ENCODE measurements at places on chromosomes 7 and 10. TPM values are rescaled to one million over a fixed set of nuclear protein-coding genes. Genes with fewer than 3 reads are reported as not detected.

The MTERF1 gene
- total RNA-seq = 11.5 TPM

The GIMAP5 gene
- total RNA-seq = 31.9 TPM

The NOD1 gene
- total RNA-seq = 42.9 TPM

The NPC1L1 gene
- total RNA-seq = 0.21 TPM

The DHX32 gene
- 31.9 TPM for total RNA-seq

The MORN4 gene
- 5.4 TPM for total RNA-seq

GRCh38 chr7:55490099-55490498 lies 82.2 kb downstream of the VOPP1 start:
- no peak for DNase-seq

GRCh38 chr10:96322275-96322674 lies 18.0 kb downstream of the DNTT start:
- no peak for DNase-seq

- peak; percentile 65 for DNase-seq
These were observed 131.0 kb downstream of the CXCL12 start for GRCh38 chr10:44253769-44254462.

GRCh38 chr10:11018432-11018841 lies 765 bp downstream of the CELF2 start:
- peak; percentile 48 for DNase-seq

DNA sequence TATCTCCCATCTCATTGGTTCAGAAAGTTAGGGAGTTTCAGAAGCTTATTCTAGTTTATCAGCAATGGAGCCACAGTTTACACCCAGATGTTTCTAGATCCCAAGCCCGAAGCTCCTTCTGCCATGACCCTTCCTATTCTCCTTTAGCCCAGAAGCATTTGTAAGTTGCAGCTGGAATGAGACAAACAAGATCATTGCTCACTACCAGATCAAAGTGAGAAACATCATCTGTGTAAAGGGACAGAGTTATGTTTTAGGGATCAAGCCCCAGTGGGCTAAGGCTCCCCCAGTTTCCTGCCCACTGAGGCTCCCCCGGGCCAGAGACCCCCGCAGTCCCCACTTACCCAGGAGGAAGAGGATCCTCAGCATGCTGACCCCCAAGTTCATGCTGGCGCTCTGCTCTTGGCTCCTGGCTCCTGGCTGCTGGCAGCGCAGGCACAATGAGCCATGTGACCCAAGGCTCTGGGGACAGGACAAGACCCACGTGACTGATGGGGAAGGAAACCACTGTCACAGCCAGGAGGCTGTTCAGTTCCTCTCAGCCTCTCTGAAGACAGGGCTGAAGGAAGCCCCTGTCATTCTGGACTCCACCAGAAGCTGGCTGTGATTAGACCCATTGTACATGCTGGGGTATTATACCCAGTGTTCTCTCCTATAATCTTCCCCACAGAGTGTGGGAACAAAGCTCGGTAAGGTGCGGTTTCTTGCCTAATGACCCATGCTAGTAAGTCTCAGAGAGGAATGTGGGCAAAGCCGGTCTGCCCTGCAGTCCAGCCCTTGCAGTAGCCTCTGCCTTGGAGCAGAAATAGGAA lies at the start of gene TMEM273:
Gene TMEM273 (minus strand): TSS at position 442 of the 812 bp plus-strand sequence. CDS start 55 bp downstream, at position 387.
- DNase-seq = peak; percentile 80

DNA sequence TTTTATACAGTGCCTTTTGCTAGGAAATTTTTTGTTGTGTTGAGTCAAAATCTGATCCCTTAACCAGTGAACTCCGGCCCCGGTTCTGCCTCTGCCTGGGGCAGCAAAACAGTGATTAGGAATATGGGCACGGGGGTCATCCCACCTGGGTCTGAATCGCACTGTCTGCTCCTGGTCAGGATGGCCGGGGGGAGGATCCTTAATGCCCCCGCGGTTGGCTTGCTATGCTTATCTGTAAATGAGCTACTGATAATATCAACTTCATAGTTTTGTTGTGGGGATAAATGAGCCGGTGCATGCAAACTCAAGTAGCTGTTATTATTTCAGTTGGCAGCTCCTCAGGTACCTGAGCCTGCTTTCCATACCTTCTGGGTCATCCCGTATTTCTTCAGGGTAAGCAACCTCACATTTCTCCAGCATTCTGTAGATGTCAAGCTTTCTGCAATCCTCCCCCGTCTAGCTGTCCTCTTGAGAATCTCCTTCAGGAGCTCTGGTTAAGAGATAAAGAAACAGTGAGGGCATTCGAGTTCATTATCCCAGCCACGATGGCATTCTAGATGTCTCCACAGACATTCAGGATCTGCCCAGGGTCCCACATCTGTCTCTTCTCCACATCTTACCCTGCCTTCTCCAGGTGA lies 592.2 kb downstream of the SDK1 start:
- no peak for DNase-seq

DNA sequence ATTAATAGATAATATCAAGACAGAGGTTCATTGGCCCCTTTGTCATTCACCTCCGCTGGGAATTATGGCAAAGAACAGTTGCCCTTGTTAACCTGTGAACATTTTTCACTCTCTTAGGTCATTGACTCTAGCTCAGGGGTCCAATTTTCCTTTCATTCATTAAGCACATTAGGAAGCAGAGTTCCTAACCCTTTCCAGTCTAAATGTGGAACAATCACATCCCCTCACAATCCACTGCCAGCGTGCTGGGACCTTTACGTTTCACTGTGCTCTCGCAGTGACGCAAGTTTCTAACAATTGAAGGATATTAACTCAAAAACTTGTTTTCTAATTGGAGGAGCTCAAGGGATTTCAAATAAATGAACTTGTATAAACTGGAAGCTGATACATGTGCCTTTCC lies 79.3 kb upstream of the MEOX2 start:
- no peak for DNase-seq

Measured in lower lobe of right lung (tissue), 2 donors.